ENCODE measurements at places on chromosomes 1 and 21. TPM values are rescaled to one million over a fixed set of nuclear protein-coding genes. Genes with fewer than 3 reads are reported as not detected.

The BGLAP gene
- not detected for total RNA-seq

The AMY1C gene
- not detected for total RNA-seq

The COL24A1 gene
- 0.38 TPM for total RNA-seq

The DISC1 gene
- total RNA-seq = 10.9 TPM

The MYCL gene
- total RNA-seq = 0.51 TPM

The RGS16 gene
- total RNA-seq = 3.1 TPM

The TCP10L gene
- 0.48 TPM for total RNA-seq

DNA sequence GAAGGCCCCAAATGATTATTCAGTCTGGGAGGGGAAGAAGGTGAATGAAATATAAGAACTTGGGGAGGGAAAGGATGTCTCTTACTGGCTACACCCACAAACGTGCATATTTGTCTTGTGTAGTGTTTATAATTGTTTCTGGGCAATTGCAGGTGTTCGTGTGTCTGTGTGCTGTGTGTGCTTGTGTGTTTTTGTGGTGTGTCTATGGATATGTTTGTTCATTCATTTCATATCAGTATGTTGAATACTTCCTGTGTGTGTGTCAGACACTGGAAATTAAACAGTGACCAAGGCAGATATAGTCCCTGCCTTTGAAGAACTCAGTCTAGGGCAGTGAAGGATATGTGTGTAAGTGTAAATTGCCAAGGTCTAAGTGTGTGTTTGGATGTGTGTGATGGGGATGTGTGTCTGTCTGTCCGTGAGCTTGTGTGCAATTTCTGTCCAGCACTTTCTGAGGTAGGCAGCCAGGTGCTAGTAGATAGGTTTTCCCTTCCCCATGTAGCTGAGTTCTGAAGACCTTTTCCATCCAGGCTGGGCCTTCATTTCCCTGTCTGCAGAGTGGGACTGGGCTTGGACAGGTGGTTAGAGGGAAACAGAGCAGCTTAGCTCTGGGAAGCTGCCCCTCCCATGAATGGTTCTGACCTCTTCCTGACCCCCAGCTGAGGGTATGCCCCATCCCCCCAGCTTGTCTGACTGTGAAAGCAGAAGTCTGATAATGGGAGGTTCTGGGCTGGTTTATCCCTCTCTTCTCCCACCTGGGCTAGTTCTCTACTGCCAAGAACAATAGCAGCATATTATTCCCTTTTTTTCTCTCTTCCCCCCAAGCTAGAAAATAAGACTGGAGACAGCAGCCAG lies 3.8 kb downstream of the AGO1 start:
- DNase-seq = no peak

GRCh38 chr1:87785386-87785785 lies 456.7 kb downstream of the LMO4 start:
- DNase-seq = no peak

DNA sequence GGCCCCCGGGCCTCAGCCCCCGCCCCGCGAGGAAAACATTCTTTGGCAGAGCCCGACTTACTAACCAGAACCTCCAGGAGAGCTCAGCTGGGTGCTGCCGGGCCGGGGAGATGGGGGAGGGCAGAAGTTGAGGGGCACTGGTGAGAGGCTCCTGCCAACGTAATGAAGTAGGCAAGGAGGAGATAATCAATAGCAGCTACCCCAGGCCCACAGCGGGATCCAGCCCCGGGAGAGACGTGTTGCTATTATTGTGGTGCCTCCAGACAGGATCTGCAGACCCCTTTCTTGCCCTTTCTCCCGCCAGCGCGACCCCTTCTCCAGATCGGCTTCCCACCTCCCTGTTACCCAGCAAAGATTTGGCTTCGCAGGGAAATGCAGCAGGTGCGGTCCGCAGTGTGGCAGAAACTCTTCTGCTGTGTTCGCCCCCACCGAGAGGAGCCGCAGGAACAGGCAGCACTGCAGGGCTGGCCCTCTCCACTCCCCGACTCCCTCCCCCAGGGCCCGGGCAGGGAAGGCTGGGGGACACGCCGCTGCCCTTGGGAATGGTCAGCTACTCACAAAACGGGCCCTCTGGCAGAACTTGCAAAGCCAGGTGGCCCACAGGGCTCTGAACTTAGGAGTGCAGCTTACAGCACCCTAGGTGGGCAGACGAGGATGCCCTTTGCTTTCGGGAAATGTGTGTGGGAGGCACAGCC lies 1.5 kb upstream of the KCNA2 start:
- DNase-seq = peak; percentile 79

Measured in posterior vena cava (tissue), 2 donors.